ENCODE measurements at places on chromosomes 2 and 18.

GRCh38 chr18:34959211-34959829 is 81.9 kb upstream of the MAPRE2 start:
- DNase-seq, result no peak

GRCh38 chr18:22385718-22386117 is 32.0 kb downstream of the CTAGE1 start:
- DNase-seq, result no peak

DNA sequence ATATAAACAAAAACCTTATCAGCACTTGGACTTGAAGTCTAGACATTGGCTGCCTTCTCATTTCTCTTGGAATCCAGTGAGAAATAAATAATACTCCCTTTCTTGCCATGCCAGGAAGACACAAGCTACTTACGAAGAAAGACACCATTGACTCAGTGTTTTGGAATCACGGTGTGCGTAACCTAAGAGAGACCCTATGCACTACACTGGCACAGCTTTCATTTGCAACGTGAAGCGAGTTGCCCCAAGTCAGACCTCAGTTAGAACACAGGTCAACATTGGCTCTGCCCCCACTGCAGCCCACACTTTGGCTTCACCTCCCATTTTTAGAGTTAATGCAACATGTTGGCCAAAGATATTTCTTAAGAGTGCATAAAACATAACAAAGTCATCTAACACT is 54.2 kb downstream of the PIEZO2 start:
- no peak for DNase-seq

GRCh38 chr2:169294001-169294675 is 68.2 kb downstream of the LRP2 start:
- DNase-seq, result no peak

GRCh38 chr2:241375300-241375699 is 19.2 kb downstream of the FARP2 start:
- DNase-seq, result no peak

DNA sequence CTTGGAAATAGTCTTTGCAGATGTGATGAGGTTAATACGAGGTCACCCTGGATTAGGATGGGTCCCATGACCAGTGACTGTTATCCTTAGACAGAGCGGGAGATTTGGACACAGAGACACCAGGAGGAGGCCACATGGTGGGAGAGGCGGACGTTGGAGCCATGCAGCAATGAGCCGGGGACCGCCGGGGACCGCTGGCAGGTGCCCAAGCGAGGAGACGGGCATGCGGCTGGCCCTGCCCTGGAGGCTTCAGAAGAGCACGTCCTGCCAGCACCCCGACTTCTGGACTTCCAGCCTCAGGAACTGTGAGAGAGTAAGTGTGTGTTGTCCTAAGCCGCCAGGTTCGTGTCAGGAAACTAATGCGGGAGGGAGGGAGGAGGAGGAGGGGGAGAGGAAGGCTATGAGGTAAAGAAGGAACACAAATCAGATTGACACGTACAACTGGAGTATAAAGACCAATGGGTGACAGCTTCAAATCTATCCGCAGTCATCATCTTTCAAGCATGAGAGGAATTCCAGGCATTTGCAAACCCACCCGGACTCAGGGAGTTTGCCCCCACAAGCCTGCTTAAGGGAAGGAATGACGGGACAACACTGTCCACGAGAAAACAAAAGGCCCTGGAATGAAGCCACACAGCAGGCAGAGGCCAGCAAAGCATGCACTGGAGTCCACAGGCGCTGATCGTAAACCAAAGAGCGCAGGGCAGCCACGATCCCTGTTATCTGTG is 11.6 kb upstream of the BOK start:
- no peak for DNase-seq

DNA sequence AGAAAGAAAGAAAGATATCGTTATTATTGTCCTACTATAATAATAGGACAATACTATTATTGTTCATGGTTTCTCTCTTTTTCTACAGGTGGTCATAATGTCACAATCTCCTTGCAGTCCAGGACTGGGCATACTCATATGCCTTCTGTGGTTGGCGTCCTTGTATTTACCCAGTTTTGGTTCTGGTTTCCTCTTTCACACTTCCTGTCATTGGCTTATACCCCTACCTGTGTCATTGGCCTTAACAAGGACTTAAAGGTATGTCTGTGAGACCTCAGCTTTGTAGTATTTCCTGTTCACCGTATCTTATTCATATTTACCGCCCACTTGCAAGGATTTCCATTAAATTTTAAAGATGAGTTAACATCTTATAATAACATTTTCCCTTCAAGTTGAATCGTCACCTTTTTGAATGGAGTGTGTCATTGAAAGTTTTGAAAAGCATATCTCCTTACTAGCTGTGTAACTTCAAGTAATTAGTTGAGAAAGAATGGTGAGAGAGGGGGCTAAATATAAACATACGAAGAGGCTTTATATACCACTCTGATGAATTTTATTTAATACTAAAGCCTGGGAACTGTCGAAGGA is 36.5 kb upstream of the HTR2B start:
- DNase-seq, result no peak

DNA sequence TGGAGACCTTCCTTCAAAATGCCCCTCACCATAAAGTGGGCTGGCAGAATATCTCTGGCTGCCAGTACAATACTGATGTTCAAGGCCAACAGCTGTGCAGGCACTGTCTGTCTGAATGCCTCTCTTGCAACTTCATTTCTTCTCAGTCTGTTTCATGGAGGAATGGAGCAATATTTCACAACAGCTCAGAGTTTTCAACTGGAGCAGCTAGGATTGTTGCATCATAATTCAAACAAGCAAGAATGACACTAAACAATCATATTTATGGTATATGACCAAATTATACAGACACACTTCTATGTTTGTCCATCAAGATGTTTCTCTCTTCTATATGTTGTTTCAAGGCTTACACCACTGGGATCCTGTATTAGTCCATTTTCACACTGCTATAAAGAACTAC is 444.2 kb downstream of the LRATD1 start:
- DNase-seq, result no peak

- DNase-seq, result peak; percentile 7
Observed at GRCh38 chr2:27191070-27191829, 20.6 kb upstream of the ATRAID start.

DNA sequence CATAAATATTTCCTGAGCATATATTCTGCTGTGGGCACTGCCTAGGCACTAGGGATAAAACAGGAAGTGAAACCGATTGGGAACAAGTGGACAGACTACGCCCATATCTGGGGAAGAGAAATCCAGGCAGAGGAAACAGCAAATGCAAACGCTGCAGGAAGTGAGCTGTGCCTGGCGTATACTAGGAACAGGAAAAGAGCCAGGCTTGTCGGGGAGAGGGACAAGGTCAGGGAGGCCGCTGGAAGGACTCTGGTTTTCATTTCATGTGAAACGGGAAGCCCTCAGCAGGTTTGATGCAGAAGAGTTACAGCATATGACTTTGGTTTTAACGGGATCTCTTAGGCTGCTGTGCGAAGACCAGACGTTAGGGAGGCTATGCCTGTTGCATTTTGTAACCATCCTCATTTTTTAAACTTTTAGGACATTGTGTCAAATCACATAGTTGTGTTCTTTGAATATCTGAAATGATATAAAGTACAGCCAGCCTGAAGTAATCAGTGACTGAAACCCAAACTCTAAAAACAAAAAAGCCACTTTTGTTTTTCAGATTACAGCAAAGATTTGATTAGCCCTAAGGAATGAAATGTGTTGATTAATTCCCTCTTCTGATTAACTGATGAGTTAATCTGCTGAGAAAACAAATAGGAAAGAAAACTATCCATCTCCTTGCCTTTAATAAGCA is 110.2 kb upstream of the PIEZO2 start:
- DNase-seq, result no peak

DNA sequence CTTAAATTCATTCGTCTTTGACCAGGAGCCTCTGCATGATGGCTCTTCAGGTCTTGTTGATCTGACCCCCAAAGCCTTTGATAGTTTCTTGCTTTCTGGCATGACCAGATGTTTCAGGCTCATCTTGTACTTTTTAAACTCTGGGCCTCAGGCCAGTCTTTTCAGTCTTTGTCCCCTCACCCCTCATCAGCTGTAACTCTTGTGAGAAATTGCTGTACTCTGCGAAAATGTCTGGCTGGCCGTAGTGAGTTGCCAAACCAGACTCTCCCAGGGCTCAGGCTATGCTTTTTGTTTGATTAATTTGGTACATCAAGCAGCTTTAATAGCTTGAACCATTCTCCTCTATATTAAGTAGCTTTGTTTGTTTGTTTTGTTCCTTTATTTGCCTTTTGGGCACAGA is 75.9 kb downstream of the BABAM2 start:
- DNase-seq, result no peak

GRCh38 chr2:48590017-48590416 is 27.6 kb upstream of the GTF2A1L start:
- DNase-seq, result no peak

DNA sequence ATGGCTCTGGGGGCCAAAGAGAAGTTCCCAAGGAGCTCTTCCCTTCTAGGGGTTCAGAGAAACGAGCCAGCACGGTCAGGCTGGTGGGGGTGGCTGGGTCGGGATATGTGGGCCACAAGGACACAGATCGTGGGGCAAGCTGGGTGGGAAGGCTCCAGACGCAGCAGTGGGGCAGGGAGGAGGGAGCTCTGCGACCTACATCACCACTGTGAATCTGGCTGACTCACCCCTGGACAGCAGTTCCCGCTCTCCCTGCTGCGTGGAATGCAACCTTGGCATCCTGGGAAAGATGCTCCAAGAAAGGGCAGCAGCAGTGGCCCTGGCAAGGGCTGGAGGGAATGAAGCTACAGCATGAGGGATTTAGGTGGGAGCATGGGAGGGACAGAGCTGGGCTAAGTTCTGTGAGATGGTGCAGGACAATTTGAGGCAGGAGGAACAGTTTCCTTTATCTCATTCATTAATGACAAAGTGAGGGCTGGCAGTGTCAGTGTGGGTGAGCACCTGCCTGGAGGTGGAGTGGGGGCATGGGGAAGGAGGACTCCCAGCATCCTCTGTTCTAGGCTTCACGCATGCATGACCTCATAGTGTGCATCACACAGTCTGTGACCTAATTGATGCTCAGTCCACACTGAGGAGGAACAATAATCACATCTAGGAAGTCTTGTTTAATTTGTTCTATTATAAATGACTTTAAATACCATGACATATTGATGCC is 25.0 kb downstream of the CELF4 start:
- DNase-seq, result no peak

DNA sequence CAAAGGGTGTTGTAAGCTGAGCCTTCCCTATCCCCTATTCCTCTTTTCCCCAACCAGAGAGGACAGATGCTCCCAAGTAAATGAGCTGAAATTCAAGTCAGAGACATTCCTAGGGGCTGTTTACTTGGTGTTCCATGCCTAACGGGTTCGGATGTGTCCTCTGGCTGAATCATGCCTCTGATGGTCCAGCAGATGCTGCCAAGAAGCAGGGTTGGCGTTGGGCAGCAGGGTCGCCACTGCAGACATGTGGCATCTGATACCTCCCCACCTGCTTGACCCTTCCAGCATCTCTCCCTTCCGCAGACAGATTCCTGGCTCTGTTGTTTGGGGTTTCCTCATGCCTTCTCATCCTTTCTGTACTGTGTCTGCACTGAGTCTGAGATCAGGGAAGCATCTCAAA is 108.3 kb downstream of the HNRNPLL start:
- DNase-seq, result no peak

DNA sequence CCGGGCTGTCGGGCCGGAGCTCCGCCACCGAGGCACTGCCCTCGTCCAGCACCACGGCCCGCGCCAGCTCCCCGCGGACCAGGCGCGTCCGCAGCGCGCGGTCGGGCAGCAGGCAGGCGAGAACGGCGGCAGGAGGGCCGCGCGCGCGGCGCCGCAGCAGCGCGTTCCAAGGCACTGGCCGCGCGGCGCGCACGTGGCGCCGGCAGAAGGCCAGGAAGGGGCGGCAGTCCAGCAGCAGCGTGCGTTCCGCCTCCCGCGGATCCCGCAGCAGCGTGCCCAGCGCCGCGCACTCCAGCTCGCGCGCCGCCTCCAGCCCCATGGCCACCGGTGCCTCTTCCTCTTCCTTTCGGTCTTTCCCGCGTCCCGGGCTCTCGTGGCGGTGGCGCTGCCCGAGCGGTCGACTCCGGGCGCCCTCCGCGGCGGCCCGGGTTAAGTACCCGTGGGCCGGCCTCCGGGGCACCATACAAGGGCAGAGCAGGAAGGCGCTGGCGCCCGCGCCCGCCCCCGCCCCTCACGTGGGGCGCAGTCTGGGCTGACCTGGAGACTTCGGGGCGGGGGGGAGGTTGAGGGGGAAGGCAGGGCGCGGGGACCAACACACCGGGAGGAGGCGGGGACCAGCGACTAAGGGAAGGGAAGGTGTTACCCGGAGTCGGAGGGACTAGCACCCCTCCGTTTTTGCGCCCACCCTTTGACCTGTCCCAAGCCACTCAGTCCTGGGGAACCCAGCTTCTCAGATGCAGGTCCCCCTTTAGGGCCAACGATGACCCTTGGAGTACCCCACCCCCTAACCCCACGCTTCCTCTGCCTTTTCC is at the start of gene DUSP2:
TSS of gene DUSP2 (minus strand) at position 405 of the 812 bp plus-strand sequence. CDS start at position 319, 86 bp downstream.
- peak; percentile 87 for DNase-seq

DNA sequence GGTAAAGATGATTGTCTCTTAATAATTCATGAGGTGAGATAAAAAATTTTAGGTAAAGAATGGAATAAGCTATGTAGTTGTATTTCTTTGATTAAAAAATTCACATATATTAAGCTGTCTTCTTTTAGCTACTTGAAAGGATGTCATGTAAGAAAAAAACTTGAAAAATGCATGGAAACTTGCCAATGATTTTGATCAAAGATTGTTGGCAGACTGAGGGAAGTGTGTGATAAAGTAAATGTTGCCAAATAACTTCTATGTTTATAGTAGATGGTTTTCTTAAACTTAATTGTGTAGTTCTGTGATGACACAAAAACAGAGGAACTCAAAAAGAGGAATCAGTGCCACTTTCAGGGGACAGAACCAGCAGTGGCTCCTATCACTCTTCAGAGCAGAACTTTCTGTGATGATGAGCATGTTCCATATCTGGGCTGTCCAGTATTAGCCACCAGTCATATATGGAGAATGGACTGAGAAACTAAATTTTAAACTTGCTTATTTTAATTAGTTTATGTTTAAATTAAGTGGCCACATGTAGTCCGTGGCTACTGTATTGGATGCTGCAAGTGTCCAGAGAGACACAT is 51.9 kb upstream of the SLC38A11 start:
- DNase-seq, result no peak

DNA sequence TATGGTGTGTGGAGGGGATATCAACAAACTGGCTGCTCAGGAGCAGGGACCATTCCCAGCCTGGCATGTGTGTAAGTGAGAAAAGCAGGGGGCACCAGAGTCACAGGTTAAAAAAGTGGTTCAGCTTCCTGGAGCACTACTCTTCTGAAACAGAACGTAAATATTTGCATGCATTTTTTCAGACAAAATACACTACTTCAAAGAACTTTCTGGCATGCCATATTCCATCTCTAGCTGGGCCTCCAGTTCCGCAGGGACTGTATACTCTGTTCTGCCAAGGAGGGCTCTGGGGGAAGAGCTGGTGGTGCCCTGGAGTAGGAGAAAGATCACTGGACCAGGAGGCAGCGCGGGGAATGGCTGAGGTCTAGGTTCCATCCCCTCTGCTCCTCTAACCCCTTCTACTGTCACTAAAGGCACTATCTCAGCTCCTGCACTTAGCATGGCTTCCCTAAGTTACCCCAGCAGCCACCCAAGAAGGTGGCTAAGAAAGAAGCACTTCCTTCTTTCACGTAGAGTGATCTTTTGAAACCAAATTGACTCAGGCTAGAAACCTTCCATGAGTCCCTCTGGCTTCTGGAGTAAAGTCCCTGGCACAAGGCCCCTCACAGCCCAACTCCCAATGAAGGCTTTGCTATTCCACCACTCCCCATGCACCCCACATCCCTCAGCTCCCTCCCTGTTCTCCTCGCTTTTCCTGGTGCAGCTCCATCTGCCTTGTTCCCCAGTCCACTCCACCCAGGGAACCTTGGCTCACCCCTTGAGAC is 57.6 kb upstream of the CABLES1 start:
- no peak for DNase-seq

GRCh38 chr18:79962835-79963657 is 1.4 kb upstream of the HSBP1L1 start:
- DNase-seq, result peak; percentile 66
